ENCODE measurements at places on chromosomes 16 and 17.

DNA sequence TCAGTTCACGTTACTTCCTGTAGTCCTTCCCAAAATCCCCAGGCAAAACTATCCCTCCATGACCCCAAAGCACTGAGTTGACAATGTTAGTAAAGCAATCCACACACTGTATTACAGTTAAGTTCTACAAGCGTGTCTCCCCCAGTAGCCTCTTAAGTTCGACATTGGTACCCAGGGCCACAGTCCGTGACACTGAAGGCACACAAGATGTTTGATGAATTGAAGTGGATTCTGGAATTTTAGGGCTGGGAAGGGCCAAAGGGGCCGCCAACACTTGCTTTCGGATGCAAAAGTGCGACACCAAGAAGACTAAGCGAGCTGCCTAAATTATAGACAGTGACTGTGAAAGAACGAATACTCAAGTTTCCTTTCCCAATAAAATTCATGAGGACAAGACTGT is 1.5 kb downstream of the VPS35 start:
- DNase-seq: no peak

DNA sequence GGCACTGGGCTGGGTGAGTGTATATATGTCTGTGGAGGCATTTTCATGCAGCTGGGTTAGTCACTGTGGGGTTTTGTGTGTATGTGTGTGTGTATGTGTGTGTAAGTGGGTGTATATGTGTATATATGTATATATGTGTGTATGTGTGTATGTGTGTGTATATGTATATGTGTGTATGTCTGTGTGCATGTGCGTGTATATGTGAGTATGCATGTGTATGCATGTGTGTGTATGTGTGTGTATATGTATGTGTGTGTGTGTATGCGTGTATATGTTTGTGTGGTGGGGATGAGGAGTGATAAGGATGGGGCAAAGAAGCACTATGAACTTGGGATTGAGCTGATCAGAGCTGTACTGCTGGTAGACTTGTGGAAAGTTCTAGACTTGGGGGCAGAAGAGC is 29.0 kb upstream of the PLLP start:
- DNase-seq: no peak

DNA sequence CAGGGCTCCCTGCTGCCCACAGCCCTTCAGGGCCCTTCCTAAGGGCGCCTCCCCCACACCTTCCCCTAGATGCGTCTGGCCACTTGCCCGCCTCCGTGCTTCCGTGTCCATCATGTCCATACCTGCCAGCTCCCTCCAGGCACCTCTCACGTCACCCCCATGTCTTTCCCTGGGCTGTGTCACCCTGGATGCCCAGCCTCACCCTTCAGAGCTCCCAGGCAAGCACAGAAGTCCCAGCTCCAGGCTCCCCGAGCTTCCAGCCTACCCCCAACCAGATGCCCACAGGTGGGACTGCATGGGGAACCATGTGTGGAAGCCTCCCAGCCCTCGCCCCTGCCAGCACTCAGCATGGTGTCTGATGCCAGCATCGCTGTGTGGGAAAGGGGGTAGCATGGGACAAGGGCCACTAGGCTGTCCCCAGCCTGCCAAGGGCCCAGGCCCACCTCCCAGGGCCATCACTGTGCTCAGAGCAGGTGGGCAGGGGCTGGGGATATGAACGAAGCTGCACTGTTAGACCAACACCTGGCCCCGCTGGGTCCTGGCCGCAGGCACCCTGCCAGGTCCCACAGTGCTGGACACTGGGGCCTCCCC is 1.9 kb upstream of the AXIN1 start:
- no peak for DNase-seq

DNA sequence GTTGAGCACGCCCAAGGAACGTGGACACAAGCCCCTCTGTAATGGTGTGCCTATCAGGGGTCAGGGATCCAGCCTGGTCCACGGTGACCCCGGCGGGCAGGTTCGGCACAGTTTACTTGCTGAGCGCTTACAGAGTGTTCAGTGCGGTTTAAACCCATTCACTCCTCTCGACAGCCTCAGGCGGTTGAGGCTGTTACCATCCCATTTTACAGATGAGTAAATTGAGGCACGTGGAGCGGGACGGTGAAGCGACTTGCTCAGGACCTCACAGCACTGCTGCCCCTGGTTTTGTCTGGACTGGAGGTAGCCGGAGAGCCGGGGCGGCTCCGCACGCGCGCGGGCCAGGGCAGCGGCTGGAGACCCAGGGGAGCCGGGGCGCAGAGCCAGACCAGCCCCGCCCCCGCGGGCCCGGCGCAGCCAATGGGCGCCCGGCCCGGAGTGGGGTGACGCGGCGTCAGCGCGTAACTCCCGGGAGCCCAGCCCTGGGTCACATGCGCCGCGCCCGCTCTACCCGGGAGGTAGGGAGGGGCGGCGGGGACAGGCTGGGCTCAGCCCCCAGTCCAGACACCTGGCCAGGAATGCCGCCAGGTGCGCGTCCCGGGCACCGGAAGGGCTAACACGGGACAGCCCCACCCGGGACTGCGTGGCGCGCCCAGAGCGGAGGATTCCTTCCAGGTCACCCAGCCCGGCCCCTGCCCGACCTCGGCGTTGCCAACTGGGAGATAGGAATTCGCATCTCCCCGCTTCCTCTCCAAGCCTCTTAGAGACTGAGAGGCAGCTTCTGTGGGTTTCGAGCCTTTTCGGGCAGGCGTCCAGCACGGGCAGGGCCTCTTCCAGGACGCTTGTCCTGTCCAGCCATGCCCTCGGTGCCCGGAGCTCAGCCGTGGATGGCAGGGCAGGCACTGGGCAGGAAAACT is 3.3 kb upstream of the SREBF1 start:
- no peak for DNase-seq

GRCh38 chr16:54199487-54200160 is 87.0 kb downstream of the IRX3 start:
- DNase-seq: no peak

- no peak for DNase-seq
Measured at GRCh38 chr16:73384506-73385089, 336.7 kb upstream of the ZFHX3 start.

- no peak for DNase-seq
Measured at GRCh38 chr17:75396025-75396424, 9.5 kb downstream of the GRB2 start.

- no peak for DNase-seq
Measured at GRCh38 chr16:55275167-55275566, 48.8 kb upstream of the IRX6 start.

GRCh38 chr17:60091109-60091508 is 12.4 kb upstream of the HEATR6 start:
- no peak for DNase-seq

GRCh38 chr16:76943921-76944320 is 247.1 kb upstream of the MON1B start:
- no peak for DNase-seq
